BJ (cell line): ENCODE measurements at places on chromosomes 12 and 14.

GRCh38 chr14:105386581-105387529 is 11.5 kb upstream of the TEX22 start:
- DNase-seq = no peak

DNA sequence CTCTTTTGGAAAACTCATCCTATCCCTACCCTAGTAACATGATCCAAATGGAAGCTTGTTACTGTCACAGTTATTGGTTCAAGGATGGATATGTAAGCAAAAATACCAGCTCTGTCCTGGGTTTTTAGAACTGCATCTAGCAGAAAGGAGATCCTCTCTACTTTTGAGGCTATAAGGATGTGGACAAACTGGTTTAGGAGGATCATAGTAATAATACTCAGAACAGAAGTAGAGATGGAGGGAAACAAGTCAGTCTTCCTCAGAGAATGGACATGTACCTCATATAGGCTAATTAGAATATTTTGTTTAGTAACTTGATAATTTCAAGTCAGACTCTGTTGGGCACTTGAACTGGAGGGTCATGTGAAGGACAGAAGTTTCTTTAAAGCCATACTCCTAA is 26.6 kb downstream of the FUT8 start:
- no peak for DNase-seq

DNA sequence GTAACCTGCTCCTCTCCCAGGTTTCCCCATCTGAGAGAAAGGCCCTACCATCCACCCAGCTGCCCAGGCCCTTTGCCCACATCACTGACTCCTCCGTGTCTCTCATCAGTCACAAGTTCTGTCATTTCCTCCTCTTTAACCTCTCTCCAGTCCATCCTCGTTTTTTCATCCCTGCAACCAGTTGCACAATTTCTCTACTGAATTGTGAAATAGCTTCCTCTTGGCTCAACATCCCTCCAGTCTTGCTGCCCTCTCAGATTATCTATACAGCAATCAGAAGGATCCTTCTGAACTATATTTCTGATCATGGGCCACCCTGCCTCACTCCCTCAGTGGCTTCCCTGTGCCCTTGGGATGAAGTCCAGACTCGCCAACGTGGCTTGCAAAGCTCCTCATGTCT is 6.8 kb downstream of the FAM161B start:
- peak; percentile 43 for DNase-seq

GRCh38 chr14:75827331-75827730 is 154.5 kb downstream of the TGFB3 start:
- no peak for DNase-seq

GRCh38 chr12:57193706-57194245 is 22.8 kb upstream of the NXPH4 start:
- DNase-seq = no peak

DNA sequence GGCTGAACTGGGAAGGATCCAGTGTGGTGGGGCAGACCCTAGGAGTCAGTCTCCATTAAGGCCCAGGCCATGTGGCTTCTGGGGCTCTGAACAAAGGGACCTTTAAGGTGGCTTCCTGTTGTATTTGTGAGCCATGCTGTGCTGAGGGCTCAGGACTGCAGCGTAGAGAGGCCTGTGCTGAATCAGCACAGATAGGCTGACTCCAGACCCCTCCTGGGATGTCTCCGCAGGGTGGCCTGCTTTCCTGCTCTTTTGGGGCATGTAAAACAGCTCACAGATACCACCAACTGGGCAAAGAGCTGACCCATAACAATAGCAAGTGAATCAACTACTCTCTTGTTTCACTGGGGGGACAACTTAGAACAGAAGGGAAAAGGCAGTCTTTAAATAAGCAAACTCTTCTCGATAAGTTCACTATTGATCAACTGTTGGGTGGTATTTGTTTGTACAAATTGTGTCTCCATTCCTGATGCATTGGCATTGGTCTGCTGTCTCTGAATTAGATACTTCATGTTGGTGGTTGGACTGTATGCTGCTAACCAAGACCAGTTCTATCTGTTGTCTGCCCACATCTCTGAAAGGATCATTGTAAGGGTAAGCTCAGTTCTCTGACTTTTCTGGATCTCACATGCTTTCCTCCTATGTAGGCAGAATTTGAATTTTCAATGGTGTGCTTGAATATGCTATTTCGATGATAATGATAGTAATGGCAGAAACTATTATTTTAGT is 71.8 kb downstream of the MYRFL start:
- DNase-seq = no peak

DNA sequence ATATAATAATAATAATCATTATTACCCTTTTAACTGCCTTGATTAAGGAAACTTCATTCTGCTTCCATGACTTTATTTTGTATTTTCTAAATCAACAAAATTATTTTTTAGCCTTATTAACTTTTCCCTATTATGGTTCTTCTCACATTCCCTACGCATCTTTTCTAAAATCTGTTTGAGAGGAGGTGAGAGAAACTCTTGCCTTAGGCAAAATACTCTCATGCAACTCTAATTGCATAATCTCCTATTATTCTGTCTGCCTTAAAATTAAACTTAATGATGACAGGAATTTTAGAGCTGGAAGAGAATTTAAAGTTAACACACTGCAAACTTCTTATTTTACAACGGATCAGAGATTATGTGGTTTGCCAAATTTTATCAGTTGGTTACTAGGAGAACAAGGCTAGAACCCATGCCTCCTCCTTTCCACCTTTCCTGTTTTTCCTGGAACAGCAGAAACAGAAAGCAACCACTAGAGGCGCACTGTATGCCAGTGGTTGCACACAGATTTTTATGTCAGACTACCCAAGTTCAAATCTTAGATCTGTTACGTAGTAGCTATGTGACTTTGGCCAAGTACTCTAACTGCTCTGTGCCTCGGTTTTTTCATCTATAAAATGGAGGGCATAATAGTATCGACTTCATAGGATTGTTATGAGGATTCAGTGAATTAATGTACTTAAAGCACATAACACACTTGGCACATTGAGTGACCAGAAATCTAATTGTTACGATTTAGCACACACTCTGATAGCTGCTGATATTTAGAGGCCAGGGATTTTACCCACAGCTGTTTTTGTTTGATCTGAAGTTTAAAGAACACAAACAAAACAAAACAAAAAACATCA is 4.3 kb upstream of the BRMS1L start:
- DNase-seq = no peak

DNA sequence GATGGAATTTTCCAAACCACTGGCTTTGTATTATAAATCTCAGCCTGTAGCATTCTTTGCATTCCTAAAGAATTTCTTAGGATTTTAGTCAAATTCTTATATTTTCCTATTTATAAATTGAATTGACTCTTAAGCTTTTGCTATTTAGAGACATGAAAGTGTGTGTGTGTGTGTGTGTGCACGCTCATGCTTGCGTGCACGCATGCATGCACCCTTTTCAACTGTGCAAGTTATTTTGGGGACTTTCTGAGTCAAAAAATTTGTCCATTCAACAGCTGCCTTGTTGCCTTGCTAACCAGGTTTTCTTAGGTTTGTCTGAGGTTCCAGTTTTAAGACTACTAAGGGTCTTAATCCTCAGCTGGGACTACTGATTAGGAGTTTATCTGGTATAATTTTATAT is 42.6 kb downstream of the GPATCH2L start:
- no peak for DNase-seq

GRCh38 chr12:96040305-96041133 is 5.1 kb upstream of the LTA4H start:
- no peak for DNase-seq

DNA sequence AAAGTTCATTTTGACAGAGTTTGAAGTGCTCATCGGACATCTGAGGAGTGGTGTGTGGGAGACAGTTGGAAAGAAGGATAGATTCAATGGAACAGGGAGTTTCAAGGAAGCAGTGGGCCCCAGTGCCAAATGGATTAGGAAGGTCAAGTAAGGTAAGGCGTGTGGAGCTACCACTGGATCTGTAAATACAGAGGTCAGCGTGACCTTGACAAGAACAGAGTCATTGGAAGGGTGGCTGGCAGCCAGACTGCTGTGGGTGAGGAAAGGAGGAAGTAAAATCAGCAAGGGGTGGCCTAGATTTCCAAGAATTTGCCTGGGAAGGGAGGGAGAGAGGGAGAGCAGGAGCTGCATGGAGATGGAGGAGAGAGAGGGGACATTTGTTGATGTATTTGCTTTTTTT is 68.2 kb upstream of the IGF1 start:
- no peak for DNase-seq

DNA sequence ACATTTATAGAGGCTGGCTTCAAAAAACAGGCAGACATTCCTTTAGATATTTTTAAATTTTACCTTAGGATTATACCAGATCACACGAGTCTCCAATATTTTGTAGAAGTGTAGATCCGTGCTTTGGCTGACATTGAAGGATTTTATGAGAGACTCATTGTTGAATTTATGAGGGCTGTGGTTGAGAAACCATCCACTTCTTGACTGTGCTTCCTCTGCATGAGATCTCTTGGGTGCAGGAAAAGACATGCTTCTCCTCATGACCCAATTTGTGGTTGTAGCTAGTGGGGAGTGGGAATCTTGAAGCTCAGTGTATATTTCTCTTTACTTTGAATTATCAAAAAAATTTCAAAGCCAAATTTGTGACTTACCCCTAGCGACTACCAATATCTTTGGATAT is 36.7 kb upstream of the NKX2-8 start:
- DNase-seq = no peak

- DNase-seq = no peak
Observed at GRCh38 chr14:50906326-50907065, 34.6 kb downstream of the ABHD12B start.

DNA sequence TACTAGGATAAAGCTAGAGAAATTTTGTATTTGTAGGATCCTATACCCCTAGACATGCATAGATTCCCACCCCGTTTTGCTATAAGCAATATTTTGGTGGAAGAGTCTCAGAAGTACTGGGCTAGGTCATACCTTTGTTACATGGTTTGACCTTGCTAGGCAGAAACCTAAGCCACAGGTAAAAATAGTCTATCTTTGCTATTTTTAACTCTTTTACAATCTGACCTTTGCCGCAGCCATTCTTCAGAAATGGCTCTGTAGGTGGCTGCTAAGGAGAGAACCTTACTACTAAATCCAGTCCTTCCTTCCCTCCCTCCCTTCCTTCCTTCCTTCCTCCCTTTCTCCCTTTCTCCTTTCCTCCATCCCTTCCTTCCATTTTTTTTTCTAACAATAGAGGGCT is 242.9 kb upstream of the SEL1L start:
- no peak for DNase-seq

DNA sequence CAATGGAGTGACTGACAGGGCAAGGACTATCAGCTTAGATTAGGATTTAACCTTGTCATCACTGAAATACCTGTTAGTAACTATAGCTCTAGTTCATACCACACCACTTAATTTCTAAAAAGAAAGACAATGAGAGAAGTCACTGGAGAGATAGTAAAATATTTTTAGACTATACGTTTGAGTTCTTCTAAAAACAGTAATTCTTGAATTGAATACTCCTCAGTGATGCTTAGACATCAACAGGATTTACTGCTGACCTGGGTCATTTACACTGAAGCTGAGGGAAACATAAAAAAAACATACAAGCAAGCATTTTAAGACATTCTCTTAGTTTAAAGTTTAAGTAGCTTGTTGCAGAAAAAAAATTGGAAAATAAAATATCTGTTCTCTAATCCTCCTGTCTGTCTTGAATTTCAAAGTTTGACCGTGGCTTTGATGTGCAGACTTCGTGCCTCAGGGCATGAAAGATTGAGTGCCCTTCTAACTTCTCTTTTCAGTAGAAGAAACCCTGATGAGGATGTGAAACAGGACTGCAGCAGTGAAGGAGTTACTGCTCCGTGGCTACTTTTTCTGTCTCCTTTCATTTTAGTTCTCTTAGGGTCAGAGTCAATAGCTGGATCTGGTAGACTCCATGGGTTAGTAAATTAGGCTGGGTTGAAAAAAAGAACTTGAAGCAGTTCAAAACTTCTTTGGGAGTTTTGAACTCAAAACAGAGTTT is 172.2 kb downstream of the PTPRO start:
- DNase-seq = no peak

- DNase-seq = no peak
Observed at GRCh38 chr12:131530422-131530821, 180.5 kb upstream of the SFSWAP start.

- DNase-seq = no peak
Observed at GRCh38 chr14:101451166-101451565, 110.1 kb upstream of the DIO3 start.

DNA sequence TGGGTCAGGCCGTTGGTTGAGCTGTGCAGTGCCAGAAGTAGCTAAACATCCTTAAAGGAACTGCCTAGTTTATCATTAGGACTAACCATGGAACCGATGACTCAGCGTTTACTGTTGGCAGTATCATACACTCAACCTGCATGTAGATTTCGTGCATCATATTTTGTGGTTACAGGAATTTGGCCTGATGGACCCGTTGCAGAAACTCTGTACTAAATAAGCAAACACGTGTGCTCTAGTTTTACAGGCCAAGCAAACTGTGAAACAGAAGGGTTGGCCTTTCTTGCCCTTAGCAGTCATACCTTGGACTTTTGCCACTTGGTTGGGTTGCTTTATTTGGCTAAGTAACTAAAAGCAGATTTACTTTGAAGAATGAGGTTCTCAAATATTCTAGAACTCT is 35.6 kb downstream of the DGLUCY start:
- DNase-seq = peak; percentile 99

GRCh38 chr14:90381999-90382451 is 14.8 kb upstream of the CALM1 start:
- no peak for DNase-seq

DNA sequence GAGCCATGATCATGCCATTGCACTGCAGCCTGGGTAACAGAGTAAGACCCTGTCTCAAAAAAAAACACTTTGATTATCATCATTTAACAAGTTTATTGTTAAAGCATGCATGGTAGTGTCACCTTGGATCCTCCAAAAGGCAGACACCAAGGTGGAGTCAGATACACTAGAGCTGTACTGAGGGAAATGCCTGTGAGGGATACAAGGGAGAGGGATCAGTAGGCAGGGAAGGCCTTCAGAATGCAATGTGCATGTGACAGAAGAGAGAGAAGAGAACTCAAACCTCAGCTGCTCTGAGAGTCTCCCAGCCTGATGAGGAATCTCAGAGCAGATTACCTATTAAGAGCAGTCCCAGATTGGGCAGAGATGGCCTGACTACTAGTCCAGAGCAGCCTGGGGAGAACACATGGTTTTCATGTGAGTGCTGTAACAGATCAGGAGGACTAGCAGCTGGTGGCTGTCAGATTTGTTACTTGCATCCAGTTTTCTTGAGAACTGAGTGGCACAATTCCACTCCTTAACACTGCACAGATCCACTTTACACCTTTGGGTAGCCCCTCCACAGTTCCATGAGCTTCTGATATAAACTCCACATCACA is 38.0 kb upstream of the A2ML1 start:
- DNase-seq = no peak

DNA sequence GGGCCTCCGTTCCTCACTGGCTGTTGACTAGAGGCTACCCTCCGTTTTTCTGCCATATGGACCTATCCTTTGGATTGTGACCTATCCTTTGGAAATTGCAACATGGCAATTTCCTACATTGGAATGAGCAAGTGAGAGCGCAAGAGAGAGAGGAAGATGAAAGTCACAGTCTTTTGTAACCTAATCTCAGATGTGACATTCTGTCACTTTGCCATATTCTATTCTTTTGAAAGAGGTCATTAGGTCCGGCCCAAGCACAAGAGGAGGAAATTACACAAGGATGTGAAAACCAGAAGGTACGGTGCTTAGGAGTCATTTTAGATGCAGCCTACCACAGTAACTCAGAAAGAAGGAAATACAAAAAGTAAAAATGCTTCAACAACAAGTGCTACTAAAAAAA is 47.3 kb upstream of the SRP54 start:
- DNase-seq = no peak
